Astrocyte of the cerebellum (primary cell): ENCODE measurements at places on chromosomes 12 and 14.

DNA sequence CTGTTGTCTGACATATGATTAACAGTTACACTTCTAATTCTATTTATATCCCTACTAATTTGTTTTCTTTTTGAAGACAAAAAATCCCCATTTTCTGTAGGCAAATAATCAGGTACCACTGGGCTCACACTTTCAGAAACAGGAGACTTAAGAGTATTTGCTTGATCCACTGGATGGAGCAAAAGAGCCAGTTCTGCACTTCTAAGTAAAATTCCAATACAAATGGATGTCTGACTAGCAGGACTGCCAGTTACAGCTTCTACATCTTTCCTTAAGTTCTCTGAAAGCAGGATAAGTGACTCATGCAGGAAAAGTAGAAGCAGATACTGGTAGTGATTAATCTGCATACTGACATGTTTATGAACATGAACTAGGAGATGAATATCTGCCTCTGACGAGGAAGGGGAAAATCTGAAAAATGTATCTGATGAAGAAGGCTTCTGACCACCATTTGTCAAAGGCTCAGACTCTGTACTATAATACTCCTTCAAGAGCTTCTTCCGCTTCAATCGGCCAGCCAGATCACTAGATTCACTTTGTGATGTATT lies 73.8 kb upstream of the ANKS1B start:
- peak; percentile 68 for DNase-seq

- DNase-seq: no peak
These were observed 331.9 kb downstream of the BTG1 start for GRCh38 chr12:91813701-91814100.

DNA sequence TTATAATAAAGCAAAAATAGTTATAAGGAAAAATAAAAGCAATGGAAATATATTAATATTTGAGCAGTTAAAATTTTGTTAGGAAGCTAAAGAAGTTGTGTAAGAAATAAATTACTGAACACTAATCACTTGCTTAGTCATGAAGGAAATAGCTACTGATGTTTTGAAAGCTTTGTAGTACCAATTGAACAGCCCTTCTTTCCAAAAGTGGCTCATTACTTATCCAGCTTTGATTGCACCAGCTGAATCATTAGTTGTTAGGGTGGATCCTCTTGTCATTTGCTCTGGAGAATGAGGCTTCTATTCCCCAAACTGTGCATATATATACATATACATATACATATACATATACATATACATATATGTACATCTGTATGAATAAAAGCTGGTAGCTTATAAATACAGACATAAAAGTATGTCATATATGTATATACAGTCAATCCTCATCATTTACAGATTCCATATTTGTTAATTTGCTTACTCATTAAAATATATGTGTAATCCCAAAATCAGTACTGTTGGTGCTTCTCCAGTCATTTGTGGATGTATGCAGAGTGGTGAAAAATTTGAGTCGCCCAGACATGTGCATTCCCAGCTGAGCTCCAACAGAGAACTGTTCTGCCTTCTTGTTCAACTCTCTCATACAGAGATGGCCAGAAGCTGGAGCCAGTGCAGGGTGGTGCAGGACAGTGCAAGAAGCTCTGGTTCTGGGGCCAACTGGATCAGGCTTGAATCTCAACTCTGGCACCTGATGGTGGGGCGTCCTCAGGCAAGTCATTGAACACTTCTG lies 214.1 kb downstream of the RPAP3 start:
- no peak for DNase-seq

DNA sequence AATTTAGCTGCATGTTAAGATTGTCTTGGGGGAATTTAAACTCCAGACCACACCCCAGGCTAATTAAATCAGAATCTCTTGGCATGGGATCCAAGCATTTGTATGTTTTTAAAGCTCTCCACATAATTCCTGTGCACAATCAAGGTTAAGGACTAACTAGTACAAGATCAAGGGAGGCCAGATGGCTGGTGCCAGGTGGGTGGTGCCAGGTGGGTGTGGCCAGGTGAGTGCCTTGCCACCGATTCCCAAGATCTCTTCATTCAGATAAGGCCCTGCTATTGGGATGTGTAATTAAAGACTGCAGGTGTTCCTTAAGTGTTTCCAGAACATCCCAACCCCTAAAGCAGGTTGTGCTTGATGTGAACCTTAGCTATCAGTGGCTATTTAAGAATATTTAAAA lies 75.1 kb downstream of the NRXN3 start:
- DNase-seq: no peak

DNA sequence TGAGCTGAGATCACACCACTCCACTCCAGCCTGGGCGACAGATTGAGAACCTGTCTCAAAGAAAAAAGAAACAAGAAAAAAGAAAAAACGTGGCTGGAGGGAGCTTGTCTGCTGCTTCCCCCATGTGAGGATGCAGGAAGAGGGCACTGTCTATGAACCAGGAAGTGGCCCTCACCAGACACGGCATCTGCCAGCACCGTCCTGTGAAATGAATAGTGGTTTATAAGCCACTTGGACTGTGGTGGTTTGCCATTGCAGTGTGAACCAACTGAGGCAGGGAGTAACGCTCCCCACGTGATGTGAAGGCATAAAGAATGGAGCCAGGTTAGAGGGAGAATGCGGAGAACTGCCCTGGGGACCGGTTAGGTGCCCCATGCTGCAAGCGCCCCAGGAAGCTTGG lies 4.5 kb upstream of the BRF1 start:
- DNase-seq: no peak

- DNase-seq: no peak
These were observed 20.5 kb downstream of the IFNG start for GRCh38 chr12:68139001-68139400.

DNA sequence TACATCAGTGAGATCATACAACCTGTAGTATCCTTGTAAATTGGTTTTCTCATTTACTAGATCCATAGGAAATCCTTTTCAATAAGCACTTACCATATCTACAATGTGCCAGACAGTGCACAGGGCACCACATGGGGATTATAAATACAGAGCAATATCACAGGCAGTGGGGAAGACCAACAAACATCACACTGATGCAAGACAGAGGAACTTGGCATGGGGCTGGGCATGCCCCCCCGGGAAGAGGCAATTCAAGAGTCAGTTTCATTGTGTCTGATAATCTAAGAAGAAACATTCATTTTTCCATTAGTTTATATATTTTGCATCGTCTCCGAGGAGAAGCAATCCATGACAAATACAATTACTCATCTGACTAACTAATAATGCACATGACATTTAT lies 16.2 kb downstream of the NT5DC3 start:
- no peak for DNase-seq

DNA sequence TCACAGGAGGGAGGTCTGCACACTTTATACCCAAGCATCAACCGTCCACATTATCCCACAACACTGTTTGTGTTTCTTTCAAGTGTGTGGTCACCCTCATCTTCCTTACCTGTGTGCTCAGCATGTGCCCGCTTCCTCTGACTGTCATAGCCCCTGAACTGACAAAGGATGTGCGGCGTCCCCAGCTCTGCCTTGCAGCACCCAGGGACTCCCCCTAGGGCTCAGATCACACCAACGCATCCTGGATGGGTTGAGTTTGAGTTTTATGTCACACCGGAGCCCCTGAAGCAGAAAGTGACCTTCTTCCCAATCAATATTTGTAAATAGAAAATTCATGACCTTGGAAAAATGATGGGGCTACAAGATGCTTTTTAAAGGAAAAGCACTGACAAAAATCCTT lies 770.7 kb upstream of the TMEM132C start:
- DNase-seq: no peak

DNA sequence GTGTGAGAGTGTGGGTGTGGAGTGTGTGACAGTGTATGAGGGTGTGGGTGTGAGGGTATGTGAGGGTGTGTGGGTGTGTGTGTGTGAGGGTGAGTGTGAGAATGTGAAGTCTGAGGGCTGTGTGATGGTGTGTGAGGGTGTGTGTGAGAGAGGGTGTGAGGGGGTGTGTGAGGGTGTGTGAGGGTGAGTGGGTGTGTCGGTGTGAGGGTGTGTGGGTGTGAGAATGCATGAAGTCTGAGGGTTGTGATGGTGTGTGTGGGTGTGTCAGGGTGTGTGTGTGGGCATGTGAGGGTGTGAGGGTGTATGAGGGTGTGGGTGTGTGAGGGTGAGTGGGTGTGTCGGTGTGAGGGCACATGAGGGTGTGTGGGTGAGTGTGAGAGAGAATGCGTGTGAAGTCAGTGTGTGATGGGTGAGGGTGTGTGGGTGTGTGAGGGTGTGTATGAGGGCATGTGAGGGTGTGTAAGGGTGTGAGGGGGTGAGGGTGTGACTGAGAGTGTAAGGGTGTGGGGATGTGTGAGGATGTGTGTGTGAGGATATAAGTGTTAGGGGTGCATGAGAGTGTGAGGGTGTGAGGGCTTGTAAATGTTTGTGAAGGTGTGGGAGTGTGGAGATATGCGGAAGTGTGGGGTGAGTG lies 36.4 kb downstream of the TMEM121 start:
- no peak for DNase-seq

DNA sequence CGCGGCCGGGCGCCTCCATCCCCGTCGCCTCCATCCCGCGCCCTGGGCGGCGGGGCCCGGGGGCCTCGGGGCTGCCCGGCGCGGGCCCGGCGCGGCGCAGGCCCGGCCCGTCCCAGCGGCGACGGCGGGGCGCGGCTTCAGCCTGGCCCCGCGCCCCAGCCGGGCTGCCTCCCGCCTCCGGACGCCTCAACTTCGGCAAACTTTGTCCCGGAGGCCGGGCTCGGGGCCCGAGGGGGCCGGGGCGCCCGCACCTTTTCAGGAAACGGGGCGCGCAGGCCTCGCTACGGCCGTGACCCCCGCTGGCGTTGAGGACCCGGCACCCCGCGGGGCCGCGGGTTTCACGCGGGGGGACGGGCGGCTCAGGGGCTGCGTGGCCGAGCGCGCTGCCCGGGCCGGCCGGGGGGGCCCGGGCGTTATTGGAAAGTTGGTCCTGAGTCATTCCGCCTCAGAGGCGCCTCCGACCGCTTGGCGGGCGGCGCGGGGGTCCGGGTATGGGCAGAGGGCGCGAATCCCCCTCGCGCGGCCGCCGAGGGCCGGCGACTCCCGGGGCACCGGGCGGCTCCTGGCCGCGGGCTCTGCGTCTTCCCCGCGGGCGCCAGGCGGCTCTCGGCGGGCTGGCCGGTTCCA lies 575 bp downstream of the TRAF3 start:
- no peak for DNase-seq

DNA sequence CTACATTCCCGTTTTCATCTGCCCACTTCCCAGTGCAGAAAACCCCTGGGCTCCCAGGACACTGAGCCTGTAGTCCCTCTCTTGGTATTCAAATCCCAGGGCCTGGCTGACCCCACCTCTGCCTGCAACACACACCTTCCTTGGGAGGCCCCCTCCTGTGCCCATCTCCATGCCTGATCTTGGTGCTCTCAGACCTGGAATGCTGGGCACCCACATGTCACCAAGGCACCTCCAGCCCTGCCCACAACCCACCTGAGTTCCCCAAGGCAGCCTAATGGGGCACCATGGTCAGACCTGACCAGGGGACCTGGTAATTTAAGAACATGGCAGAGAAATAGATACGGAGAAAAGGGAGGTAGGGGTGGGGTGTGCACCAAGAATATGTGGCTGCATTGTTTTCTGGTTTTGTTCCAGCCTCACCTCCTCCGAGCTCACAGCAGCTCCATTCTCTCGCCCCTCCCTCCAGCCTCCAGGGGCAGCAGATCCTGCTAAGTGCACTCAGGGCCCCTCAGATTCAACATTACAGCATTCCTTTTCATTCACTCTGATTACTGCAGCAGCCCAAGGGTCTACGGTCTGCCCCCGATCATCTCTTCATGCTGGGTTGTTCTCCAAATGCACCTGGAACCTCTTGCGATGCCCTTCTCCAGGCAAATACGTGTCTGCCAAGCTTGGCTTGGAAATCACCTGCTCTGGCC lies 9.2 kb upstream of the HSP90AA1 start:
- DNase-seq: no peak

DNA sequence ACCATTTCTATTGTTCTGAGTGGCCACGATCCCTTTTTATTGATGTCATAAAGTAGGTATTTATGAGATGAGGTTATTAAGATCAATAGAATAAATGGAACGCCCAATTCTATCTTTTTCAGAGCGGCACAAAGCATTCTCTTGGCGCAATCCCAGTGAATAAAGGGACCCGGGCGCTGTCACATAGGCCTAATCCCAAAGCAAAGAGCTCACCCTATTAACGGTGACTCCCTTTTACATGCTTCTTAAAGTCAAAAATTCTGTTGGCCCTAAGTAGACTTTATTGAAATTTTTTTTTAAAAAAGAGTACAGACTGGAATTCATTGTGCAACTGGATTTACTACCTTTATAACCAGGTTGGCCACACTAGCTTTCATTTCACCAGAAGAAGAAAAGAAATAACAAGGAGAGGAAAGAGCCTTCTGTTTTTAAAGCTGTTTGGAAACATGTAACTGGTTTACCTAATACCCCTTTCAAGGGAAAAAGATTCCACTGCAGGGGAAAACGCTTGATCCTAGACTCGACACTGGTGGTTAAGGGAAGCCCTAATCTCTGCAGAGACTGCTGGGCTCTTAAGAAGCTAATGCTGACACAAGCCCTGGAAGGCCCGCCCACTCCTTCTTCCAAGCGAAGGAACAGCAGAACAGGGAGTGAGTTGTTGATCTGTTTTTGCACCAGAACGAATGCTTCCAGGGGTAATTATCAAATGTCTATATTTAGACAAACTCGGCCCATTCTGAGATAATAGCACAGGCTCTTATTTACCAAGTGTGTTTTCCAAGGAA lies 381.2 kb downstream of the BCL11B start:
- no peak for DNase-seq

DNA sequence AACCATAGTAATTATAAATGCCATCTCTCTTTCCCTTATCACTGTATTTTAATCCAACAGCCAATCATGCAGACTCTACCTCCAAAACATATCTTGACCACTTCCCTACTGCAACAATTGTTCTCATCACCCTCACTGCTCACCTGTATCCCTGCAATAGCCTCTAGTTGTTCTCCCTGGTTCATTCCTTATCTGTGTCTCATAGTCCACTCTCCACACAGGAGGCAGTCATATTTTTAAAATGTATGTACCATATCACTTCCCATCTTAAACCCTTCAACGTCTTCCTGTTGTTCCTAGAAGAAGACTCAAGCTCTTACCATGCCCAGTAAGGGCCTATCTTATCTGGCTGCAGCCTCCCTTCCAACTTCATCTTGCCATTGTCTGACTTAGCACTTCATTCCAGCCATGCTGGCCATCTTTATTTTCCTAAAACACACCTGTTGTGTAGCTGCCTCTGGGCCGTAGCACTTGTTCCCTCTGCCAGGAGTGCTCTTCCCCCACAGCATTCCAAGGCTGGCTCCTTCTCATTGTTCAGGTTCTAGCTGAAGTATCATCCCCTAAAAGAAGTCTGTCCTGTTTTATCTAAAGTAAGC lies 27.8 kb upstream of the BHLHE41 start:
- no peak for DNase-seq

DNA sequence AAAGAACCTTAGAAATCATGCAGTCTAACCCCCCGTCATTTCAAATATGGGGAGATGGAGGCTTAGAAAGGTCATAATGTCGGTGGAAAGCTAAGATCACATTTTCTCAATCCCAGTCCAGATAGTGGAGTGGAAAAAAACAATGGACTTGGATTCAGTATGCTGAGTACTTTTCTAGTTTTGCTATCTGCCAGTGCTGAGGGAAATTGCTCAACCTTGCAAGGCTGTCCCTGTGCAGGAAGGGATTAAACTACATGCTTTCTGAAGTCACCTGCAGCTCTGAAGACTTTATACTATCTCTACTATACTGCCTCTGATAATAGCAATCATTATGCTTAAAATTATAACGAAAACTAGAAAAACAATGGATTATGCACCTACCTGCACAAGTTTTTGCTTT lies 272.8 kb downstream of the LRIG3 start:
- DNase-seq: no peak

GRCh38 chr14:25303934-25304333 lies 254.0 kb upstream of the STXBP6 start:
- no peak for DNase-seq
